ENCODE measurements at places on chromosomes 16 and 17.

GRCh38 chr16:22161401-22161800 lies 905 bp upstream of the SDR42E2 start:
- no peak for DNase-seq

GRCh38 chr17:28574526-28574925 lies 2.2 kb downstream of the ALDOC start:
- DNase-seq = no peak

- no peak for DNase-seq
Observed at GRCh38 chr17:78126895-78127238, 1.7 kb downstream of the TMC6 start.

DNA sequence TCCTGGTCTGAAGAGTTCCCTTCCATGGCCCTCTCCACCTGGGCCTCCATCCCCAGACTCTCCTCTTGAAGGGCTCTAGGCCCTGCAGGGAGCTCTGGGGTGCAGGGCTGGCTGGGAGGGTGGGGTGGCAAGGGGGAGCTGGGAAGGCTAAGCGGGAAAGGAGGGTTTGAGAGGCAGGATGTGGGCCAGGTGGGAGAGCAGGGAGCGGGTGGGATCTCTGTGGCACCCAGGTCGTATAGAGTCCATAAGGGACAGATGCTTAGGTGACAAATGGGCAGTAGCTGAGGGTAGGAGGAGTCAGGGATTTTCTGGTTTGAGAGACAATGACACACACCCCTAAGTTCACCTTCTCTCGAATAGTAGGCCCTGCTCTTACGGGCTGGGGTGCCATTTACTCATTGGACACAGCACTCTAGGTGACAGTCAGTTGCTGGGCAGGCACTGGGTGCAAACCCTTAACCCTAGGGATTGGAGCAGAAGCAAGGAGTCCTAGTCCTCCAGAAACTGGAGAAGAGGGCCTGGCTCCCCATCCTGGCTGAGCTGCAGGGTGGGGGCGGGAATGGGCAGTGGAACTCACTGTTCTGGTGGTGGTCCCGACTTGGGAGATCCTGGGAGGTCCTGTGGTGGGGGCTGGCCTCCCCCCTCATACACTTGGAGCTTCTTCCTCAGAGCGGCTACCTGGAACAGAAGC lies 15.3 kb downstream of the KIF18B start:
- no peak for DNase-seq

- DNase-seq = peak; percentile 63
Observed at GRCh38 chr17:63931981-63932561, at the start of gene CD79B. Gene CD79B, minus strand, starts transcription at chr17:63932331. Its CDS starts 70 bp downstream, at chr17:63932261.

DNA sequence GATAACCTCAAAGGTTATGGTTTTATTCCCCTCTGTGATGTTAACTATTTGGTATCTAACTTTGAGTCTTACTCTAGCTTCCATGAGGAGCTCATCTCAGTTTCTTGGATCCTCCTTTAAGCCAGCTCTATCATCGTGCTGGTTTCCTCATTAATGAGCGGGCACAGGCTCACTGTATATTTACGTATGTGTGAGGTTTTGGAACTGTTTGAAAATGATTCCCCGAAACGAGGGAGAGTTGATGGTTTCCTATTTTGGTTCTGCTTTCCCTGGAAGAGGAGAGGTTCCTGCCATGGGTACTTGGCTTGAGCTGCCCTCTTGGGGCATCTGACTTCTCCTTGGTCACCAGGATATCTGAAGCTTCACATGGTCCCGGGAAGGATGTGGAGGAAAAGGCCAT lies 32.7 kb upstream of the PIK3R6 start:
- no peak for DNase-seq

- DNase-seq = no peak
Observed at GRCh38 chr16:55297062-55297909, 26.7 kb upstream of the IRX6 start.

- DNase-seq = no peak
Observed at GRCh38 chr17:77118251-77118928, 22.4 kb upstream of the SEC14L1 start.

GRCh38 chr17:64202683-64203344 lies 60.2 kb downstream of the TEX2 start:
- peak; percentile 55 for DNase-seq

- DNase-seq = no peak
Observed at GRCh38 chr16:22008215-22009059, 526 bp downstream of the MOSMO start.

DNA sequence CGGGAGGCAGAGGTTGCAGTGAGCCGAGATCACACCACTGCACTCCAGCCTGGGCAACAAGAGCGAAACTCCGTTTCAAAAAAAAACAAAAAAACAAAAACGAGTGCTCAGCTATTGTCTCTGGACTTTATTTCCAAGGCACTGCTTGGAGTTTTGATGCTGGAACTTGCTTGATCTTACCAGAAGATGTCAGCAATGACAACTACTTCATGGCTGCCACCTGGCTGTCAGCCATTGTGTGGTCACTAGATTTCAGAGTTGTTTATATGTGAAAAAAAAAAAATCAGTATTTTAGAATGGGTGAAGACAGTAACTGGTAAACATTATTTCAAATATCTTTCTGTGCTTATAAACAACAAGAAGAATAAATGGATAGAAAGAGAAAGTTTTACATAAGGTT lies 26.3 kb upstream of the OR4D1 start:
- DNase-seq = peak; percentile 18

DNA sequence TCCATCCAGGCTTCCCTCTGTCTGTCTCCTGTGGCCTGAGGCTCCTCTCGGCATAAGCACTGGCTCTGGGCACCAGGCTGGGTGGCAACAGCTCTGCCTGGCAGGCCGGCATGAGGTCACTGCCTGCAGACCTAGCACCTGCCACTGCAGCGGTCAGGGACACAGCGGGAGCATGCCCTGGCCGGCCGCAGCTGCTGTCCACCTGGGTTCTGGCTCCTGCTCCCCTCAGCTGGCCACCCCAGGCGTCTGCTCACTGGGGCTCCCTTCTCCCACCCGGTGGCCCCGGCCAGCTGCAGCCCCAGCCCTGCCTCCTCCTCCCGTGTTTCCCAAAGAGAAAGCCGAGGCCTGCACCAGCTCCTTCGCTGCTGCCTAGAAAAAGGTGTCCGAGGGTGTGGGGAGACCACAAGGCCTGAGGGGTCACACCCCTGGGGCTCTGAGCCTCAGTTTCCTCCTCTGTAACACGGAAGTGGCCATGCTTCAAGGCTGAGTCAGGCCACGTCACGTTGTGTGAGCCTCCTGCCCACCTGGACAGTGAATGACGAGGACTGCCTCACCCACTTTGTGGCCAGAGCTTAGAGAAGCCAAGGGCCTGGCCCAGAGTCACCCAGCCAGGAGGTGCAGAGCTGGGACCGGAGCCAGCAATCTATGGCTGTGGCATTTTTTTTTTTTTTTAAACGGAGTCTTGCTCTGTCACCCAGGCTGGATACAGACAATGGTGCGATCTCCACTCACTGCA lies 6.7 kb downstream of the NTHL1 start:
- DNase-seq = no peak

- DNase-seq = no peak
Observed at GRCh38 chr17:46889992-46890564, 32.9 kb upstream of the GOSR2 start.

Measured in suppressor macrophage (primary cell).